ENCODE measurements at places on chromosomes 1 and 21.

DNA sequence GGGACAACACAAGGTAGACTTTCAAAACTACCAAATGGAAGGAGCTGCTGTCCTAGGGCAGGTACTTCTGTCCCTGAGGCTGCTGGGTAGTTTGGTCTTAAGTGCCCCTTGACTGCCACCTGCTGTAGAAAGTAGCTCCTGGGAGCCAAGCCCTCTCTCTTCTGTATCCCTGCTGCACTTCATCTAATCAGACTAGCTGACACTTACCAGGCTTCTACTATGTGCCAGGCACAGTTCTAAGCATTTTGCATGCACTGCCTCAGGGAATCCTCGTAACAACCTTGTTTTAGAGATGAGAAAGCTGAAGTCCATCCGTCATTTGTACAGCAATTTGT, 15.9 kb upstream of the SRSF4 start:
- DNase-seq: no peak

DNA sequence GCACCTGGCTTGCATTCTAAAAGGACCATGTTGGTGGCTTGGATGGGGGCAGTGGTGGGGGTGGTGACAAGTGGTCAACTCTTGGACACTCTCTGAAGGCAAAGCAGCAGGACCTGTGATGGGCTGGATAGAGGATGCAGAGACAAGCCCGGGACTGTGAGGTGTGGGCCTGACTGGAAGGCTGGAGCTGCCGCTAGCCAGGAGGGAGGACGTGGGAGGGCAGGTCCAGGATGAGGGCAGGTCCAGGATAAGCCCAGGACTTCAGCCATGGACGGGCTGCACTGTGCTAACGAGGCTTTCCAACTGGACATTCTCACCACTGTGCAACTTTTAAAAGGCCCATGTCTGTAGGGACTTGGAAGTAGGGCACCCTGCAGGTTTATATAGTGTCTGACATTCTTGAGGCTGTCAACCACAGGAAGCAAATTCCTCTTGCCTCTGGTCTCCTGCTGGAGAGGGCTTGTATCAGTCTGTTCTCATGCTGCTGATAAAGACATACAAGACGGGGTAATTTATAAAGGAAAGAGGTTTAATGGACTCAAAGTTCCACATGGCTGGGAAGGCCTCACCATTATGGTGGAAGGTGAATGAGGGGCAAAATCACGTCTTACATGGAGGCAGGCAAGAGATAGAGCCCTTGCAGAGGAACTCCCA, 8.3 kb upstream of the C1orf167 start:
- DNase-seq: no peak

GRCh38 chr1:155030899-155031298, 2.7 kb downstream of the DCST2 start:
- no peak for DNase-seq

- DNase-seq: no peak
These were observed 86.7 kb upstream of the CLDN14 start for GRCh38 chr21:36566644-36567043.

- DNase-seq: no peak
These were observed 9.3 kb downstream of the NKAIN1 start for GRCh38 chr1:31230378-31230777.

DNA sequence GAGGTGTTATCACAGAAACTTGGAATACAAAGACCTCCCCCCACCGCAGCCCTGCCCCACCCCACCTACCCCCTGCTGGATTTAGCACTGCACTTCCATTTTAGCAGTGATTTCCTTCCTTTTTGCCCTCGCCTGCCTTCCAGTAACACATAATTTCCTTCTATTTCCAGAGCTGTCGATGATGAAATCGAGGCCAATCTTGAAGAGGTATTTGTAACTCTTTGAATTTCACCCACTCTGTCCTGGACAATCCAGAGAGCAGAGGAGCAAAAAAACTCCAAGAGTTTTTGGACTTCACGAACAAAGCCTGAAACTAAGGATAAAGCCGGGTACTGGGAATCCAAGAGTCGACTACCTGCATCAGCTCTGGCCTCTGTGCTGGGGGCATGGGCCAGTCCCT, 49.1 kb downstream of the CAPN2 start:
- DNase-seq: no peak

DNA sequence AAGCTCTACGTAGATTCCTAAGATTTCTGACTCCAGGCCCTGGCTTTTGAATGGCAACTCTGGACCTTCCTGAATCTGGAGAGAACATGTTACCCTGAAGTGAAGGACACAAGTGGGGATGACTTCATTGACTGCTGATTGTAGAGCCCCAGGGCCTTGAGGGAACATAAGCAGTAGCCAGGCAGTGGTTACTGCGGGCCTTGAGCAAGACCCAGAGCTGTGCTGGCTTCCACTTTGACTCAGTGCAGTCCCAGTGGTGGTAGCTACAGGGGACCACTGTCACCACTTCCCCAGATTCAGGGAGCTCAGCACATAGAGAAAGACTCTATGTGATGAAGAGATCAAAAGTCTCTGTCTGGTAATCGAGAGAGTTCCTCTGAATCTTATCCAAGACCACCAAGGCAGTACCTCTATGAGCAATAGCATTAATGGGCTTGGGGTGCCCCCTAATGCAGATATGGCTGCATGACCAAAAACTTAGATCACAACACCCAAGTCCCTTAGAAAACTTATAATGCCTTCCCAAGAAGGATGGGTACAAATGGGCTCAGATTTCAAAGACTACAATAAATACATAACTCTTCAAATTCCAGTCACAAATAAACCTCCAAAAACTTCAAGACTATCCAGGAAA, 1278.3 kb downstream of the AMY1C start:
- no peak for DNase-seq

- no peak for DNase-seq
These were observed 21.3 kb upstream of the ZNF326 start for GRCh38 chr1:89973471-89974127.

- no peak for DNase-seq
These were observed 127.8 kb upstream of the IGSF21 start for GRCh38 chr1:17979815-17980214.

- DNase-seq: no peak
These were observed 10.9 kb downstream of the NR5A2 start for GRCh38 chr1:200038325-200038980.

DNA sequence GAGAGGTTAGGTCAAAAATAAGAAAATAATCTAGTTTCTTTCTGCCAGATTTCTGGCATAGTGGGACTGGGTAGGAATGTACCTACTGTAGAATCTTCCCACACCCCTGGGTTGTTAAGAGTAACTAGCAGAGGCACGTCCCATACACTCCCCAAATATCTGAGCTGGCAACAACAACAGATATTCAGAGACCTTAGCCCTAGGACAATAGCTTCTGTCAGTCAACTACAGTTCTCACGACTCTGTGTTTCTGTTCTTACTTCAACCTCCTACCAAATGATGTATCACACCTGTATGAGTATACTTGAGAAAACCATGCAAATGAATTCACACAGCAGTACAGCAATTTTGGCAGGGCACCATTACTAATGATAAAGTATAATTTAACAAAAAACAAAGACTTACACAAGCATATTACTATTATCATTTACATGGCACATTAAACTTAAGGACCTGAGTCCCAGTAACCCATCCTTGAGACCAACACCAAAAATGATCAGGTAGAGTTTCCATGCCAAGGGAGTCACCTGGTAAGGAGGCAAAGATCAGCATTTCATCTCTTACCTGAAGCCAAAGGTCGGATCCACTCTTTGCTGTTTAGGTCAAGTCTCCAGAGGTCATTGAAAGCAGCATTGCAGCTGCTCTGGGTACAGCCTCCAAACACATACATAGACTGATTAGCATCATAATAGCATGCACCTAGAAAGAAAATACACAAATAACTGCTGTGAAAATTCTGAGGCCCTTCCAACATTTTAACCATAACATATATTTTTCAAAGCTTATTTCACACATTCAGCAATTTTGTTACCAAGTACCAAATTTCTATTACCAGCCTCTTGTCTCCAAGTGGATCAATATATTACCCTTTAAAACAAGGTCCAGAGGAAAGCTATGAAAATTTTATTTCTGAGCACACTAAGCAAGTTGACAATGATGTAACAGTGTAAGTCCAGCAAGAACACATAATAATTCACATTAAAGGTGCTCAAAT, 57.5 kb upstream of the CPLANE2 start:
- no peak for DNase-seq

DNA sequence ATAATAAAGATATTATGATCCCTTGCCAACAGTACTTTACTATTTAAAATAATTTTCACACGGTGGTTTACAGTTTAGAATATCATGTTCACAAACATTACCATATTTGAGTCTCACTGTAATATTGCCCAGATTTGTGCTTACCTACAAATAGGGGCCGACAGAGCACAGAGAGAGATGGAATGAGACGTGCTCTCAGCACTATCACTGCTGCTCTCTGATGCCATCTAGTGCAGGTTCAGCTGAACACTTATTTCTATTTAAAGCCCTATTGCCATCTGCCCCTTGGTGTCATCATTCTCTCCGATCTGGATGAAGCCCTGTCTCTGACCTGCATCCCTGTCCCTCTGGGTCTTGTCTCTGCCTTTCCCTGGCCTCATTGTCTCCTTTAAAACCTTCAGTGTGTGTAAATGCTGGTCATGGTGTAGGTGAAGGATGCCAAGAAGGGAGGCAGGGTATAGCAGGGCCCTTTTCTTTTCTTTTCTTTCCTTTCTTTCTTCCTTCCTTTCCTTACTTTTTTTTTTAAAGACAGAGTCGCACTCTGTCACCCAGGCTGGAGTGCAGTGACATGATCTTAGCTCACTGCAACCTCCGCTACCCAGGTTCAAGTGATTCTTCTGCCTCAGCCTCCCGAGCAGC, 6.9 kb upstream of the GPATCH4 start:
- no peak for DNase-seq

GRCh38 chr1:16175610-16176553, 20.0 kb upstream of the EPHA2 start:
- DNase-seq: no peak
